ENCODE measurements at places on chromosomes 5 and 9.

DNA sequence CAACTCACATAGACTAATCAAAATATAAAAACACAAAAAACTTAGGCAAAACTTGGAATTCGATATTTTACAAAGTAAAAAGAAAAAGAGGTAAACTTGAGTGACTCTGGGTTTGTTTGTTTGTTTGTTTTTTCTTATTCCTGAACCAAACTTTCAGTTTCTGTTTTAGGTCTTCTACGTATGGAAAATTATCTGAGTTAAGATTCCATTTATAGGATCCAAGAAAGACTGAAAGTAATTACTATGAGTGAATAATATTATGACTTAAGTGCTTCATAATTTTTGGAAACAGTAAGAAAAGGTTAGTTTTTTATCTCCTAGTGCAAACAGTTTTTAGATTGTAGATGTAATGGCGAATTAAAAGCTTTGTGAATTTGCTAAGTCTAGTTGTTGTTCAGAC is 13.2 kb downstream of the ST8SIA4 start:
- peak; percentile 75 for DNase-seq

DNA sequence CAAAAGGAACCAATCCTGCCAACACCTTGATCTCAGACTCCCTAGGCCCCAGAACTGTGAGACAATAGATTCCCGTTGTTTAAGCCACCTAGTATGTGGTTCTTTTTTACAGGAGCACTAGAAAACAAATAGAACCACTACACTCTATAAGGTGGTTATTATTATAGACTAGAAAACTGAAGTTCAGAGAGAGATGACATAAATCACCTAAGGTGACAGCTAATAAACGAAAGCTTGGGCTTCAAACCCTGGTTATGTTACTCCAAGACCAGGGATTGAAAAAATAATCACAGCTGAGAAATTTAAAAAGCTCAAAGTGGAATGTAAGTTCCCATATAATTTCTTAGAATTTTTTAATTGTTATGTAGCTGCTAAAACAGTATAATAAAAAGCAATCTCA is 716.2 kb upstream of the DMAC1 start:
- no peak for DNase-seq

DNA sequence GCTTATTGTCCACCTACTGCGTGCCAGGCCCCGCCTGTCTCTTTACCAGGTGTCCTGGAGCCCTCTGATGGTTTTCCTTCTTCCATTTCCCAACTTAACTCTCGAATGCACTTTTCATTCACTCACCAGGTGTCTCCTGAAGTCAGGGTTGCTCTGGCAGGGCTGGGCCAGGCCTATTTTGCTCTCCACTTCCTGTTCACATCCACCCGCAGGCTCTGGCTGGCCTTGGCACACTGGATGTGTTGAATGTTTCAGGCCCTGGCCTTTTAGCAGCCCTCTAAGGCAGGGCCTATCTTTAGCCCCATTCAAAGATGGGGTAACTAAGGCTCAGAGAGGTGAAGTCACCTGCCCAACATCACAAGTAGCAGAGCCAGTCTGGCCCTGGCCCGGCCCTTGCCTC is 16.4 kb downstream of the LRRC8A start:
- DNase-seq = no peak

DNA sequence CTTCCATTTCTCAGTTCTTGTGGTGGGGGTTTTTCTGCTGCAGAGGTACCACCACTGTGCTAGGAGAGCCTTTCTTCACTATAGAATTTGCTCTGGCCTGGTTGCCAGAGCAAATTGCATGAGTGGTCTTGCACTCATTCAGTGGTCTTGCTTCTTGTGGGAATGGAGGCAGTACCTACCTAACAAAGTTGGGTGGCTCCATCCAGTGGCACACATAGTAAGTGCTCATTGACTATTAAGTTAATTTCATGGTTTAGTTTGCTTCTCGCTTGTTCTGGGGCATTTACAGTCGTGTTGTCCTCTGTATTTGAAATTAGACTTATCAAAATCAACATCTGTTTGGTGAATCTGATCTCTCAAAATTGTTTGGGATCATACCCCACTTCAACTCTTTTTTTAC is 23.0 kb downstream of the SLC28A3 start:
- DNase-seq = no peak

- DNase-seq = no peak
Measured at GRCh38 chr9:132622159-132622558, 39.8 kb downstream of the BARHL1 start.

Measured in suppressor macrophage treated with lipopolysaccharide for 1 hour (primary cell).